ENCODE measurements at places on chromosomes 3 and 15. TPM values are rescaled to one million over a fixed set of nuclear protein-coding genes. Genes with fewer than 3 reads are reported as not detected.

Gene ADAMTSL3
- not detected for total RNA-seq

Gene TNIK
- 1.9 TPM for total RNA-seq

Gene P2RY13
- not detected for total RNA-seq

Gene MUC20
- total RNA-seq, result not detected

Gene ADCY5
- 1.4 TPM for total RNA-seq

Gene ARHGEF26
- total RNA-seq, result 2.0 TPM

Gene GCSAM
- 0.08 TPM for total RNA-seq

Gene OR5K3
- not detected for total RNA-seq

Gene ZPLD1
- not detected for total RNA-seq

Gene CDV3
- 506 TPM for total RNA-seq

Gene RAB6B
- 49.2 TPM for total RNA-seq

Gene PRC1
- 228 TPM for total RNA-seq

Gene ZIC1
- 0.36 TPM for total RNA-seq

Gene TMC3
- total RNA-seq, result not detected

Gene HRG
- total RNA-seq, result not detected

Gene CSPG4
- total RNA-seq, result 17.5 TPM

Gene SOX14
- total RNA-seq, result not detected

Gene RBP2
- not detected for total RNA-seq

Gene EAF1
- total RNA-seq, result 16.1 TPM

Gene P2RY1
- total RNA-seq, result 0.08 TPM

Gene FOXL2
- total RNA-seq, result 12.7 TPM

Gene DGKG
- 0.46 TPM for total RNA-seq

Gene NMB
- total RNA-seq, result 9.5 TPM

Gene PLA2G4D
- total RNA-seq, result not detected
